ENCODE measurements at places on chromosomes 13 and 19.

DNA sequence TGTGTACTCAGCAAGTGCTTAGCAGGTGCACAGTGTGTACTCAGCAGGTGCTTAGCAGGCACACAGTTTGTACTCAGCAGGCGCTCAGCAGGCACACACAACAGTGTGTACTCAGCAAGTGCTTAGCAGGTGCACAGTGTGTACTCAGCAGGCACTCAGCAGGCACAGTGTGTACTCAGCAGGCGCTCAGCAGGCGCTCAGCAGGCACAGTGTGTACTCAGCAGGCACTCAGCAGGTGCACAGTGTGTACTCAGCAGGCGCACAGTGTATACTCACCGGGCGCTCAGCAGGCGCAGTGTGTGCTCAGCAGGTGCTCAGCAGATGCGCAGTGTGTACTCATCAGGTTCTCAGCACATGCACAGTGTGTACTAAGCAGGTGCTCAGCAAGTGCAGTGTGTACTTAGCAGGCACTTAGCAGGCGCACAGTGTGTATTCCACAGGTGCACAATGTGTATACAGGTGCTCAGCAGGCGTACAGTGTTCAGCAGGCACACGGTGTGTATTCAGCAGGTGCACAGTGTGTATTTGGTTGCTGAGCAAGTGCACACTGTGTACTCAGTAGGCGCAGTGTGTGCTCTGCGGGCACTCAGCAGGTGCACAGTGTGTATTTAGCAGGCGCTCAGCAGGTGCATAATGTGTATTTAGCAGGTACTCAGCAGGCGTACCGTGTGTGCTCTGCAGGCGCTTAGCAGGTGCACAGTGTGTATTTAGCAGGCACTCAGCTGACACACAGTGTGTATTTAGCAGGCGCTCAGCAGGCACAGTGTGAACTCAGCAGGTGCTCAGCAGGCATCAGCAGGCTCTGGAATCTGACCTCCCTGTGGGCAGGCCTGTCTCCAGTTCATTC, 15.1 kb downstream of the CRTC1 start:
- peak; percentile 52 for DNase-seq

DNA sequence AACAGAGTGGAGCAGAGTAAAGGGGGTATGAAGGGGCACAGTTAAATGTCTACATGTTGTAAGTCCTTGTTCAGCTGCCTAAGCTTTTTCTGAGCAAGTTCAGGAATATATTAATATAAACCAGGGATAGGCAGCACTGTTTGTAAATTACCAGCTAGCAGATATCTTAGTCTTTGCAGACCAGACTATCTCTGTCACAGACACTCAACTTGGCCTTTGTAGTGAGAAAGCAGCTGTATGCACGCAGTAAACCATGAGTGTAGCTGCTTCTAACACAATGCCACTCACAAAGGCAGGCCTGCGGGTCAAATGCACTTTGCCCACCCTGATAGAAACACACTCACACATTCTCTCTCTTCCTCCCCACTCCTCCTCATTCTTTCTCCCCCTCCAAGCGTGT, 1016.9 kb downstream of the UQCRFS1 start:
- DNase-seq: peak; percentile 13

GRCh38 chr13:49214917-49215376, 5.2 kb upstream of the MLNR start:
- peak; percentile 78 for DNase-seq

- no peak for DNase-seq
Observed at GRCh38 chr13:33480561-33480960, 195.0 kb upstream of the STARD13 start.

- no peak for DNase-seq
Observed at GRCh38 chr19:18532168-18532890, 10.5 kb upstream of the ELL start.

DNA sequence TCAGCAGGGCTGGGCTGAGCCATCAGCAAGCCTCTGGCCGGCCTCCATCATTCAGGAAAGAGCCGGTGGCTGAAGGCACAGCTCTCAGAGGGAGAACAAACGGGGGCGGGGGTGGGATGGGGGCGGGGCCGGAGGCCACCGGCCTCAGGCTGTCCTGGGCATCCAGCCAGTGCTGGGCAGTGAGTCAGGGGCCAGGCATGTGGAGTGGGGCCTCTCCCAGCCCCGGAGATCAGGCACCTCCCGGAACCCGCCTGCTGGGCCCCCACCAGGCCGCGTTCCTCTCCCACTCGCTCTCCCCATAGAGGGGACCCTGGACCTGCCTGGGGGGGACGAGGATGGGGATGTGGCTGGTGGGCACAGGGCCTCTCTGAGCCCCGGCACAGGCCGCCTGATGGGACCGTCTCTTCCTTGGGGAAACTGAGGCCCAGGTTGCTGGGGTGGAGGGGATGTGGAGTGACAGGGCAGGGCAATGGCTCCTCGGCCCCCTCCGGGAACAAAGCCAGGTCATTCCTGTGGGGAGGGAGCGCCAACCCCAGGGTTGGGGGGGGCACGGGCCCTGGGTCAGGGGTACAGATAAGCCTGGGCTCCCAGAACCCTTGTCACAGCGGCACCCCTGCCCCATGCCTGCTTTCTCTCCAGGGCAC, 12.9 kb downstream of the SPC24 start:
- peak; percentile 94 for DNase-seq

- no peak for DNase-seq
Observed at GRCh38 chr13:112825071-112825470, 135.2 kb downstream of the ATP11A start.

- no peak for DNase-seq
Observed at GRCh38 chr13:48493066-48493765, 39.7 kb downstream of the RCBTB2 start.

DNA sequence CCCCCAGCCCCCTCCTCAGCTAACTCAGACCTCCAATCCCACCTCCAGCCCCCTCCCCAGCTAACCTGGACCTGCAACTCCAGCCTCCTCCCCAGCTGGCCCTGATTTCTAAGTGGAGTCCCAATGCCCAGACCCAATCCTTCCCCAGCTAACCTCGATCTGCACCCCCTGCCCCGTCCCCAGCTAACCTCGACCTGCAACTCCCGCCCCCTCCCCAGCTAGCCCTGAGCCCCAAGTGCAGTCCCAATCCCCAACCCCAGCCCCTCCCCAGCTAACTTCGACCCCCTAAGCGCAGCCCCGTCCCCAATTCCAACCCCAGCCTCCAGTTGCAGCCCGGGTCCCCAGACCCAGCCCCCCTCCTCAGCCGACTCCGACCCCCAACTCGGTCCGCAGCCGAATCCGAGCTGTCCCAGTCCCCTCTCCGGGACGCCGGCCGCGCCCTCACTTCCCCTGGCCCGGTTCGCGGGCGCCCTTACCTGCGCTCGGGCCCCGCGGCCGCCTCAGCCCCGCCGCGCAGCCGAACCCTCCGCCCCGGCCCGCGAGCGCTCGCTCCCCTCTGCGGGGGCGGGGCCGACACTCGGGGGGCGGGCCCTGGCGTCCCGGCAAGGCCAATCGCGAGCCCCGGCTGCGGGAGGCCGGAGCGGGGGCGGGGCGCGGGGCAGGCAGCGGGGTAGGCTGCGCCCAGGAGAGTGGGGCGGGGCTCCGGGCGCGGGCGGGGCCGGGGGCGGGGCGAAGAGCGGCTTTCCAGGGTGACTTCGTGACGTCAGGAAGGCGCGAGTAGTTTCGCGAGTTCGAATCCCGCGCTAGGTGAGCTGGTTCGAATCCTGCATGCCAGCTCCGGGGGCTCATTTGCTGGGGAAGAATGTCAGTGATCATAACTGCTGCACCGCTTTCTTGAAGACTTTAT, at the start of gene GNG7:
GNG7 (minus strand) TSS at position 525 of the 907 bp plus-strand sequence. CDS start 182,006 bp downstream, outside the sequence.
- peak; percentile 98 for DNase-seq

GRCh38 chr19:43570174-43570791, 5.0 kb downstream of the XRCC1 start:
- DNase-seq: no peak

All from endodermal cell (in vitro differentiated cells).